Karpas-422 (cell line): ENCODE measurements at places on chromosomes 7 and 10.
A peak's percentile ranks its signal among the peaks of the same experiment; 100 is the strongest.

GRCh38 chr7:129609666-129610065 lies 1.9 kb upstream of the NRF1 start:
- no peak for DNase-seq

GRCh38 chr7:7159063-7159658 lies 23.2 kb upstream of the C1GALT1 start:
- peak; percentile 44 for DNase-seq

- no peak for DNase-seq
These were observed 36.7 kb upstream of the GRID1 start for GRCh38 chr10:86403183-86403797.

GRCh38 chr10:110057456-110057855 lies 49.7 kb downstream of the ADD3 start:
- DNase-seq: no peak

- no peak for DNase-seq
These were observed 100.8 kb upstream of the DOCK1 start for GRCh38 chr10:126804396-126804795.

DNA sequence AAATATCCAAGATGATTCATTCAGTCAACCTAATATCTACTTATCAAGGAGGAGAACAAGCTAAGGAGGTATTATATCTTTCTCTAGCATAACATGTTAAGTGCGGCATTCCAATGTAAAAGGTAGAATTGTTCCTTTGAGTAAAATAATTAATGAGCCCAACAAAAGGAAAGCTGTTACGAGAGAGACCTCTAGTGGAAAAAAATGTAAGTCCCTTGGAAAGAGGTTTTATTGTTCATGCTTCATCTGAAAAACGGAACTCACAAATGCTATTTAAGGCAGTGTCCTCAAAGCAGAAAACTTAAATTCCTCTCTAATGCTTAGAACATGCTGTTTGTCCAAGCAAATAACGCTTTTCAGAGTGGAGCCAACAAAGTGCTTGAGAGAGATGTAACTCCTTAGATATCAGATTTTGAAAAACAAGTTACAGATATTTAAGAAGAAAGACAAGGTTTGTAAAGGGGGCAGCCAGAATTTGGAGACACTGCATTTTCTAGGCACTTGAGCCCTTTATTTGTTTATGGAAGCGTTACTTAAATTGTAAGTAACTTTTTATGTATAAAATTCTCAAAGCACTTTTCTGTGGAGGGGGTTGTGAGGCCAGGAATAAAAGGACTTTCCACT lies 119.9 kb downstream of the TFEC start:
- DNase-seq: peak; percentile 74

DNA sequence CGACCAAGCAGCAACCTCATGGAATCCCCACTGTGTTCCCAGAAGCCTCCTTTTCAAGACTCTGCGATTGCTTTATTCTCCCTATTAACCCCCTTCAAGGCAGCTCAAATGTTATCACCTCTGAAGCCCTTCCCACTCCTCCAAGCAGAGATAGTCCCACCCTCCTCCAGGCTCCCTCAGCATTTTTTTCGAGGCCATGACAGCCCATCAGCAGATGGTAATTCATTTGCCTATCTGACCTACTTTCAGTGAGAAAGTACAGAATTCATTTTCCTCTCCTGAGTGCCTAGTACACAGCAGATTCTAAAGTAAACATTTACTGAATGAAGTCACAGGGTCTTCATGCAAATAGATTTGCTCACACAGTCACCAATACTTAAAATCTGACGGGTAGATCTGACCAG lies 47.8 kb downstream of the HERPUD2 start:
- DNase-seq: no peak

DNA sequence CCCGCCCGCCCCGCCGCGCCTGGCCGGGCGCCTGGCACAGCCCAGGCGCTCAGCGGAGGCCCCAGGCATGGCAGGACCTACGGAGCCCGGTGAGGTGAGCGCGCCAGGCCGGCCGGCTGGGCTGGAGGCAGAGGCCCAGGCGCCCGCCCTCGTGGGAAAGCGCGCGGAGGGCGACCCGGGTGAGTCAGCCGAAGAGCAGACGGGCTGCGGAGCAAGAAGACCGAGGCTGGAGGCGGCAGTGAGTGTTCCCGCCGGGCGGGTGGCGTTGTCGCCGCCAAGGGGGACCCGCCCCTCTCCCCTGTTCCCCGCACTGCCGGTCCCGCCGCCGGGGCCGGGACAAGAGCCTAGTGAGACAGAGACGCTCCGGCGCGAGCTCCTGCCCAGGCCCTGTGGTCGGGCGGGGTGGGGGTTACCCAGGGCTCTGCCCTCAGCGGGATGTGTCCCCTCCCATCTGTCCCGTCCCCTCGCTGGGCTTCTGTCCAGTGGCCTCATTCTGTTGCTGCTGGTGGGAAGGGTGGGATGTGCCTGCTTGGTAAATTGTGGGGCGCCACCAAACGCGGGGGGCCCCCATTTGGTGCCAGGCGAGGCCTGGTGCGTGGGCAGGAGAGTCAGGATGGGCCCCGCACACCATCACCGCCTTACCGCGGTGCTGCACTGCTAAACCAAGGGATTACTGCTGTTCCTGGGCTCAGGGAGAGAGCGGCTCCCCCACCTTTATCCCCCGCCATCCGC lies 17.0 kb upstream of the NODAL start:
- no peak for DNase-seq

GRCh38 chr7:66877577-66878300 lies 43.3 kb upstream of the TMEM248 start:
- DNase-seq: no peak

DNA sequence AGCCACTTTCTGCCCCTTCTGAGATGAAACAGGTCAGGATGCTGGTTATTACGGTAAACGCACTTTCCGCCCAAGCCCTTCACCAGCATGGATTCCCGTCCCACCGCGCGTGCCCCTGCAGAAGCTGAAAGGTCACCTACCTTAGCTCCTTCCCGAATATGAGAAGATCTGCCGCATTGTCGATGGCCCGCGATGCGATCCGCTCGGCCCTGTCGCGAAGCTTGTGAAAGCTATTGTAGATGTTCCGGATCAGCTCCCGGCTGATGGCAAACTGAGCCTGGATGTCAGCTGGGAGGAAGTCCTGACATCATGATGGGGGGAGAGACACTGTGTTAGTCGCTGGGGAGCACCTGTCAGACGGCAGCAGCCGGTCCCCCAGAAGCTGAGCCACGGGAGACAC lies 22.1 kb downstream of the NUDT1 start:
- DNase-seq: no peak

DNA sequence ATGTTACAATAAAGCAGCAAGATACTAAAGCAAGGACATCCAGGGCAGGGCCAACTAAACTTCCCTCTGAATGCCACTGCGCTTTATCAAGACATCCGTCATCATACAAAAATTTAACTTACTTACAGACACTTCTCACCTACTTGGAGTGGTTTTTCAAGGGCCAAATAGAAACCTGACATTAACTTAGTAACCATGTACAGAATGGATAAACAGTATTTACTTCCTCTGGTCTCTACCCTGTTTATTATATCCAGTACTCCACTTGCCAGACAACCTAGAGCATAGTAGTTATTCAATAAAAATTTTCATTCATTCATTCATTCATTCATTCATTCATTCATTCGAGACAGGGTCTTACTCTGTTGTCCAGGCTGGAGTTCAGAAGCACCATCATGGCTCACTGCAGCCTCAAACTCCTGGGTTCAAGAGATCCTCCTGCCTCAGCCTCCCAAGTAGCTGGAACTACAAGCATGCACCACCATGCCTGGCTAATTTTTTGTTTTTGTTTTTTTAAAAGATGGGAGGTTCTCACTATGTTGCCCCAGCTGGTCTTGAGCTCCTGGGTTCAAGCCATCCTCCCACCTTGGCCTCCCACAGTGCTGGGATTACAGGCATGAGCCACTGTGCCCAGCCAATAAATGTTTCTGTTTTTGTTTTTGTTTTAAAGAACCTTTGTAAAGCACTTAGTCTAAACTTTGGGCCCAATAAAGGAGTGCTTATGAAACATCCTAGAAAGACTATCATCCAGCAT lies 19.0 kb downstream of the SMURF1 start:
- no peak for DNase-seq

GRCh38 chr7:46461334-46461777 lies 540.3 kb upstream of the IGFBP3 start:
- DNase-seq: no peak

DNA sequence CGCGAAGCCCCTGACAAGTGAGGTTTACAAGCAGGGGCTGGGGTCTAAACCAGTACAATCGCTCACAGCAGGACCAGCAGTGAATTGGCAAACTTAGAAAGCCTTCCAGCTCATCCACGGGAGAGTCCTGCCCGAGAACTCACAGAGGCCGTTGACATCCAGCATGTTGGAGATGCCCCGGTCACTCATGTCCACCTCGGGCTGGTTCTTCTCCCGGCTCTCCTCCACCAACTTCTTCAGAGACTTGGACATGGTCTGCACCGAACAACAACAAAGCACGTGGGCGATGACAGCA lies 447 bp downstream of the RSU1 start:
- DNase-seq: no peak

DNA sequence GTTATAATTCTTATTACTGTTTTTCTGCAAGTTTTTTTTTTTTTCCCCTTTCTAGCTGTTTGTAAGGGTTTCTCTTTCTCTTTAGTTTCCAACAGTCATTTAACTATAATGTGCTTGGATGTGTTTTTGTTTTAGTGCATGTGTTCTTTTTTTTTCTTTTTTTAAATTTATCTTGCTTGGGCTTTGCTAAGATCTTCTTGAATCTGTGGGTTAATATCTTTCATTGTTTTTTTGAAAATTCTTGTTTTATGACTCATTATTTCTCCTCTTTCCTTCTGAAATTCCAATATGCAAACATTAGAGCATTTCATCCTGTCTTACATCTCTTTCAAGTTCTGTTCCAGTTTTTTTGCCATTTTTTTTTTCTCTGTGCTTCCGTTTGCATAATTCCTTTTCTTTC lies 5.7 kb upstream of the HK1 start:
- DNase-seq: no peak

GRCh38 chr10:49008505-49009198 lies 69.0 kb upstream of the LRRC18 start:
- DNase-seq: no peak

DNA sequence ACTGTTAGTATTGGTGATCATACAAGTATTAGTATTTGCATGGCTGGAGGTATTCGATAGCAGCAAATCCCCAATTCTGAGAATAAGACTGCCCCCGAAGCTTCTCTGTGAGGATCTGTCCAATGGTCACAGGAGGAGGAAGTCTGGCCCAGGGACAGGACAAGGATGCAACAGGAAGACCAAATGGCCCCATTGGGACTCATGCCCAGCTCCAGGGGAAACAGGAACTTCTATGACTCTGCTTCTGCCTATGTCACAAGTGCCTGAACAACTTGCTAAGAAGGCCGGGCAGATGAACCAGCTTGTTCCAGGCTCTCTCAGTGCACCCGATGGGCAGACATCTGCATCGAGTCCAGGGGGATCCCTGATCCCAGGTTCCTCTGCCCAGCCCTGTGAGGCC lies 172.0 kb upstream of the GRB10 start:
- DNase-seq: no peak

GRCh38 chr7:158716802-158717201 lies 12.2 kb upstream of the NCAPG2 start:
- no peak for DNase-seq

DNA sequence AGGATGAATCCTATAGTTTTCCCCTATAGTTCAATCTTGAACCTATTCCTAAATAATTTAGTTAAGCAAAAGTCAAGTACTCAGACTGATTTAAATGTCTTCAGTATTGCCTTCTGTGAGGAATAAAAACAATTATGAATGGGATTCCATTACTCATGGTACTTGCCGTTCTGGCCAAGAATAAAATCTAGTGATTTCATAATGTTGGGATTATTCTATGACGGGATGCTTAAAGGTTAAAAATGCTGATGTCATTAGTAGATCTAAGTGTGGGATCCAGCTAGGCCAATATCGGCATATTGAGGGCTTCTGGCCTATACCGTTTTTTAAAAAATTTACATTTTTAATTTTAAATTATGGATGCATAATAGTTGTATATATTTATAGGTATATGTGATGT lies 5.3 kb downstream of the BPGM start:
- no peak for DNase-seq

GRCh38 chr7:92313055-92313454 lies 67.3 kb downstream of the ANKIB1 start:
- DNase-seq: no peak

DNA sequence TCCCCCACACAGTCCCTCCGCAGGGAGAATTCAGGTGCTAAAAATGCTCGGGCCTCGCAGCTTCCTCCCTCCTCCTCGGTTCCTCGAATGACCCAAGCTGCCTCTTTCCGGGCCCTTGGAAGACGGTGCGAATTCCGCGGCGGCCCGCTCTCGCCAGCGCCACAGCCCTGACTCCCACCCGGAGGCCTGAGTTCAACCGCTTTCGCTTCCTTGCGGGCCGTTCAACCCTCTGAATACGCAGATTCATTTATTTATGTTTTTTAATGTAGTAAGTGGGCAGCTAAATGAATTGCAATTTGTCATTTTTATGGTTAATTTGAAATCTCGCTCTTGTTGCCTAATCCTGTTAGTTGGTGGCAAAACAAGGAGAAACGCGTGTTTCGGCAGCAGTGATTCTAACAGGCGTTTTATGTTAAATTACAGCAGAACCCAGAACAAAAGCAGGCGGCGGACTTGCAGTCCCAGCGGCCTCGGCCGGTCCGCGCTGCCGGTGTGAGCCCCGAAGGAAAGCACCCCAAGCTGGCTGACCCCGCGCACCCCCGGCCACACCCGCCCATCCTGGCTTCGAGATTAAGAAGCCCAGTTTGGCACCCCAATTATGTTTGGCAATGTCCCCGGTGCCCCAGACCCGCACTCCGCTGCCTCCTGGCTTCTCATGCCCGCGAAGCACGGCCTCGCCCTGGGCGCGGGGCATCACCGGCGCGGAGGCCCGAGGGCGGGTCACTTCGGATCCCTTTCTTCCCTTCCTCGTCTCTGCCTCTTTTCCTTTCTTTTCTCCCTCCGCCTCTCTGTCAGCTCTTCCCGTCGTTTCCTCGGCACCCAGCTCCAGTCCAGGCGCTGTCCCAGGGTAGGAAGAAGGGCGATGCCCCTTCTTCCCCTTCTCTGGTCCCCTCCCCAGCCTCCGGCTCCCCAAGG lies 75.9 kb downstream of the INSIG1 start:
- no peak for DNase-seq
